ENCODE measurements at places on chromosomes 4 and X.
A peak's percentile ranks its signal among the peaks of the same experiment; 100 is the strongest.

- no peak for DNase-seq
Measured at GRCh38 chr4:121938282-121939092, 13.4 kb downstream of the TRPC3 start.

DNA sequence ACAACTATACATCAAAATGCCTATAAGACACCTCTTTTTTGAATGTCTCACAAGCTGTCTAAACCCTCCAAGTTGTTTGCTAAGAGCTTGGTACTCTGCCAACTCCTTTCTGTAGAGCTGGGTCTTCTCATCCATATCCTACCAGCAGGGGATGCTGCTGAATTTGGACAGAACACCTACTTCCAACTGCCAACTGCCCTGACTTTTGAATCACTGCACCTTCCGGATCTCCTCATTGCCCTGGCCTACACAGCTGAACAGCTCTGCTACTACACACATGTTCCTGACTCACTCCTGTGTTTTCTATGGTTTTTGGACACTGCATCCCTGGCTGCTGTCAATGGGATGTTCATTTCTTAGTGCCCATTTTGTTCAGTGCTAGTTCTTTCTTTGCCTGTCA lies 18.7 kb downstream of the FAM184B start:
- no peak for DNase-seq

DNA sequence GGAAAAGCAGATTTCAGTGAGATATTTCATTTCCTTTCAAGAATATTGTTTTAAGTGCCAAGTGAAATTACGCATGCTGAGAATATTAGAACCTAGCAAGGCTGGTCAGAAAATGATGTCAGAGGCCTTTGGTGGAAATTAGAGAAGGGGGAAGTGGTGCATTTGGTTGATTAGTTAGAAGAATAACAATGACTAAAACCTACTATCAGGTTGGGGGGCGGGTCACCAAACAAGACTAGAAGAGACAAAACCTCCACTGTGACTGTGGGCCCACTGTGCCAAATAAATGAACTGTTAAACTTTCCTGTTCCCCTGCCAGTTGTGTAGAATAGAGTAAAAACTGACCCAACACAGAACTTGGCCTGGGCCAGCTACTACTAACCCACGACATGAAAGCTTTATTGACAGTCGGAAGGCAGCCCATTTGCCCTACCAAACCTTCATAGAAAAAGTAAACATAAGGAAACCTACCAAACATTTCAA lies 2.9 kb downstream of the RAPGEF2 start:
- DNase-seq, result peak; percentile 12

DNA sequence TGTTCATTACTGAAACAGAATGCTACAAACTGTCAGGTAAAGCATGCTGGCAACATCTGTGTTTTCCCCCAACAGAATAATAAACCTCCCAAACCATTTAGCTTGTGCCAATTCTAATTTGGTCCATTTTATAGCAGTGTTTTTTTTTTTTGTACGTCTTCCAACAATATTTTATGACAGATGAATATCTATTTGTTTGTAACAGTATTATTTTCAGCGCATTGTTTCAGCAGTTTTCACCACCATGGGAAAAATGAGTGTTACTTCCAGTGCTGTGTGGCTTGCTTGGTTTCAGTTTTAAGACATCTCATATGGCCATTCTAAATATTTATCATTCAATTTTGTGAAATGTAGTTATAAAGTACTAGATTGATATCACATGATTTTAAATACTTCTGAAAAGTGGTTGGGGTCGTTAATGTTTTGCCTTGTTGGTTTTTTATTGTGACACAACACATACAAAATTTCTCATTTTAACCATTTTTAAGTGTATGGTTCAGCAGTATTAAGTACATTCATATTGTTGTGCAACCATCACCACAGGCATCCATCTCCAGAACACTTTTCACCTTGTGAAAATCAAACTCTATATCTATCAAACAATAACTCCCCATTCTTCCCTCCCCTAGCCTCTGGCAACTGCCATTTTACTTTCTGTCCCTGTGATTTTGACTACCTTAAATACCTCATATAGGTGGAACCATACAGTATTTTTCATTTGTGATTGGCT lies 25.6 kb upstream of the TBC1D19 start:
- no peak for DNase-seq

- DNase-seq, result no peak
Measured at GRCh38 chr4:165512424-165512823, 133.6 kb downstream of the CPE start.

DNA sequence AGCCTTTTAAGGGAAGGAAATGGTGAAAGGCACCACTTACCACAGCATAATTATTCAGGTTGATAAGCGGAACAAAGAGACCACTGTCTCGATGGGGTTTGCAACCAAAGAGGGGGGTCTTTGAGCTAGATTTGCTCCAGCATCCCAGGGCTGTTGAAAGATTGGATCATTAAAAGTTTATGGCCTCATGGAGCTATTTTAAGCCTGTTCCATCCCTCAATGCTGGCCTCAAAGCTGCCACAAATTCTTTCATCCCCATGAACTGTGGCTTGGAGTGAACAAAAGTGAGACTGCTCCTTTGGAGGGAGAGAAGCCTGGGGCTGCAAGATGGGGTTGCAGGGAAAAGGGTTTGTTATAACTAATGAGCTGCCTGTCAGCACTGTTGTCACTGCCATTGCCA lies 209.8 kb downstream of the RTL9 start:
- no peak for DNase-seq

- no peak for DNase-seq
Measured at GRCh38 chr4:16450031-16450430, 223.8 kb upstream of the TAPT1 start.

DNA sequence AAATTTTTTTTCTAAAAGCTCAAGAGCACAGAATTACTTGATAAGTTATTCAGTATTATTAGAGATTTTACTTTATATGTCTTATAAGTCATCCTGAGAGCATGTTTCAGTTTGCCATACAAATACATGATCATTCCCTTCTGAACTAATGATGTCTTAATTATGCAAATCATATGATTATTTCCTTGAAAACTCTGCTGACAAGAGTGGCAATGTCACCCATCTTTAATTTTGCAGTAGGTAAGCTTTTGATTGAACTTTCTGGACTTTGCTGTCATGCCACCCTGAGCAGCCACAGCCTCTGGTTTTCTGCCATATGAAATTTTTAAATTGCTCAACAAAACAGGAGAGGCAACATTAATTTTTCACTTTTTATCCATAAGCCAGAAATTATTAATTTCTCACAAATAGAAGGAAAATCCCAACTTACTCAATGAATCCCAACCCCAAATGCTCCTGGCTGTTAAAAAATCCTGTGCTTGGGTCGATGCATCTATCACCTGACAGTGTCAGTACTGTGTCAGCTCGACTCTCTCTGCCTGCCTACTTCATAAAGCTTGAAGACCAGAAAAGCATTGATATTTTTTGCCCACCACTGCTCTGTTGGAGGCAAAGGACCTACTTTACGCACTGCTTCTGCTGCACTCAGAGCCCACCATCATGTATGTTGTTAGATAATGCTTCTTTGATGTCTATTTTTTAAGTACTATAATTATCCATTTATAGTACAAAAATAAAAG lies 11.6 kb upstream of the HADH start:
- DNase-seq, result no peak

GRCh38 chr4:141548791-141549190 lies 87.6 kb upstream of the IL15 start:
- no peak for DNase-seq

DNA sequence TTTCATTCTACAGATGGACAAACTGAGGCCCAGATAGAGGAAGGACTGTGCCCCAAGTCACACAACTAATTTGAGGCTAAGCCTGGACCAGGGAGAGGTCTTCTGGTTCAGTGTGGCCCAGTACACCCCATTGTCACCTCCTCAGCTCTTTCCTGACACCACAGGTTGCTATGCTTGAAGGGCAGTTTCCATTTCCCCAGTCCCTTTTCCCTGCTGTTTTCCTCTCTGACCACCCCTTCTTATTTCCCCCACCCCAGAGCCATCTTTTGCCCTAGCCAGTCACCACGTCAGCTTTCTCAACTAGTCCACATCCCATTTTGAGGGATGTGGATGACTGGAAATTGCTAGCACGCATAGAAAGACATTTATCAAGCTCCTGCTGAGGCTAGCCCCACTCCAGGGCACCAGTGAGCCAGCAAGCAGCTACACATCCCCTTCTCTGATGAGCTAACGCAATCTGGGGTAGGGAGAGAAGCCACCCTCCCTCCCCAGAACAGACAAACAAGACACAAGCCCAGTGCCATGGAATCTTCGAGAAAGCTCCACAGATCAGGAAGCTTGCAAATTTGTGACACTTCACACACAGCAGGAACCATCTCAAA lies 1.3 kb downstream of the GABRE start:
- no peak for DNase-seq

GRCh38 chrX:28329156-28329555 lies 258.1 kb upstream of the IL1RAPL1 start:
- no peak for DNase-seq

- no peak for DNase-seq
Measured at GRCh38 chr4:108794136-108794535, 31.3 kb upstream of the ETNPPL start.

DNA sequence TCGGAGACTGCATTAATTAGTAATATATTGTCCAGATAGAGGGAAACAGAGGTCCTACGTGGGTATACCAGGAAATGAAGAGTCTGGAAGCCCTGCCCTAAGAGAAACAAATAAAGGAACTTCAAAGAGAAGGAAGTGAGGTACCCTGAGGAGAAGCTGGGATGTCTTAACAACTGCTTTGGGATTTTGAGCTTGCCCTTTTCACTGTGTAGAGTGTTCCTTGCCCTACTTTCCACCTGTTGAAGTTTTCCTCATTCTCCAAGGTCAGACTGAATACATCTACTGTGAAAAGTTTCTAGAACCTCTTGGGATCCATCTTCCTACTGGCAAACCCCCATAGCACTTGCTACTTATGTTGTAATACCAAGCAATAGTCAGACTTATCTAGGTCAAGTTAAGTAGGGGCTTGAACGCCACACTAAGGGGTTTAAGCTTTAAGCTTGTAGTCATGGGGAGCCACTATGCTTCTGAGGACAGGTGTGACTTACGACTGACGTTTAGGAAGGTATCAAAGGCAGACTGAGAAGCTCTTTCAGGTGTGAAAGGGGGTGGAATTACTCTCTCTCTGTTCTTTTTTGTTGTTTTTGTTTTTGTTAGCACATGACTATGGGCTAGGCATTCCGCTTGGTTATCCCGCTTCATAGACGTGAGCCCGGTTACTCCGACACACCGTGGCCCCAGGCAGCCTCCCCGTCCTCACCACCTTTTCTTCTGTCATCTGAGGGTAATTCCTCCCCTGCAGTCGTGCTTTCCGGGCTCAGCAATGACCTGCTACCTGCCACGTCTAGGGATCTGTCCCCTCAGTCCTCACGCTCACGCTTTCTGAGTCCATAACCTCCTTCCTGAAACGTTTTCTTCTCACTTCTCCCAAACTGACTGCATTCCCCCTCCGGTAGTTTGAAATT lies 959 bp upstream of the REST start:
- DNase-seq, result peak; percentile 24

DNA sequence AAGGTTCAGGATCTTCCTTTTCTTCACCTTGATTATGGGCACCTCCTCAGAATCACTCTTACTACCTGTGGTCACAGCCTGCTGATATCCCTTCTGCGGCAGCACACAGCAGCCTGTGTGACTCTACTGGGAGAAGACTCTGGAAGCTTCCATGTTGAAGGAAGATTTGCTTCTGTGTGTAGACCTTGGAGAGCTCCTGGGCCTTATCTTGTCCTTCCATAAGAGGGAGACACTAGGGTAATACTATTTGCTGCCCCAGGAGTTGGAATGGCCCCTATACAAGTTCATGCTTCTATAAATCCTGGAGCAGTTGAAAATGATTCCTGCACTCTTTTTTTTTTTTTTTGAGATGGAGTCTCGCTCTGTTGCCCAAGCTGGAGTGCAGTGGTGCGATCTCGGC lies 10.2 kb upstream of the SUPT20HL1 start:
- no peak for DNase-seq

DNA sequence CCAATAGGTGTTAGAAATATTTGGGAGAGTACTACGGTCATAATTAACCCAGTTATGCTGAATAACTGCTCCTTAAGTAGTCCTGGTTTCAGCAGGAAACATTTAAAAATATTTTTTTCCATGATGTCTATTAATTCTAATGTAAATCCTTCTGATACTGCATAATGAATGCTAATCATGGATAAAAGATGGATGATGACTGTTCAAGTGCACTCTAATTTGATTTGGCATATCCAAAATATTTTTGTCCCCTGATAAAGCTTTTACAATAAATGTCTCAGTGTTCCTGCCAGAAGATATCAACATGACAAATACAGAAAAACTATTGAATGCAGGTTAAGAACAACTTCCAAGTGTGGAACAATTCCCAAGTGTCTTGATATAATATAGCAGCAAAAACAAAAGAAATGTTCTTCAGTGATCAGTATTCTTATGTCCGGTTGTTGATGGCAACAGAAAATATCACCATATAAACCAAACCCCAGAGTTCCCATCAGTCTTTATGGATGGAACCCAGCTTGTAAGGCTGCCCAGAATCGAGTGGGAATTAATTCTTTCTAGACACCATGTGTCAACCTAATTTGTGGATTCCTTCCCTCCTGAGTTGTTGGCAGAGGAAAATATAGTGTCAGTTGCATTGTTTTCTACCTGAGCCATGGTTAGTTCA lies 205.4 kb upstream of the GK2 start:
- no peak for DNase-seq

- DNase-seq, result no peak
Measured at GRCh38 chr4:7007142-7007907, 35.8 kb upstream of the TADA2B start.

- DNase-seq, result no peak
Measured at GRCh38 chrX:115639334-115639880, 78.4 kb downstream of the PLS3 start.

DNA sequence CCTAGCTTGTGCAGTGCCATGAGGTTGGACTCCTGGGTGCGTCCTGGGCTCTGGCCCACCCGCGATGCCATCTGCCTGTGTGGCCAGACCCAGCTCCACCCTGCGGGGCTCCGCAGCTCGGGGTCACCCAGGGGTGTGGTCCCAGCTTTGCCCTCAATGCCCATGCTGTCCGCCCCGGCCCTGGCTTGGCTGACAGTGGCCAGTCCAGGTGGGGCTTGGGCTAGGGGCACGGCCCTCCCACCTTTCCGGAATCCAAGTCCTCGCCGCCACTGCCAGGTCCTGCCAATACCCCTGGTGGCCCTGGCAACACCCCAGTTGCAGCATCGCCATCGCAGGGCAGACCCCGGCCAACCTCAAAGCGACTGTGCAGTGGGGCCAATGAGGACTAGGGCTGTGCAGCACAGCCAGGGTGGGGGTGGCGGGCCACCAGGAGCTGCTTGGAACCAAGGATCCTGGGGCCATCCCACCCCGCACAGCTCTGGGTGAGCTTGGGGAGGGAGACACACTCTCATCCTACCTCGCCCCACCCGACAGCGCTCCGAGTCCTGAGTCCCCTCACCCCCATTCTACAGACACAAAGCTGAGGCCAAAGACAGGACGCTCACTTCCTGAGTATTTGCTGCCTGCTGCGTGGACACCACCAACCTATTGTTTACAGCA lies 80.9 kb downstream of the ZNF718 start:
- no peak for DNase-seq

DNA sequence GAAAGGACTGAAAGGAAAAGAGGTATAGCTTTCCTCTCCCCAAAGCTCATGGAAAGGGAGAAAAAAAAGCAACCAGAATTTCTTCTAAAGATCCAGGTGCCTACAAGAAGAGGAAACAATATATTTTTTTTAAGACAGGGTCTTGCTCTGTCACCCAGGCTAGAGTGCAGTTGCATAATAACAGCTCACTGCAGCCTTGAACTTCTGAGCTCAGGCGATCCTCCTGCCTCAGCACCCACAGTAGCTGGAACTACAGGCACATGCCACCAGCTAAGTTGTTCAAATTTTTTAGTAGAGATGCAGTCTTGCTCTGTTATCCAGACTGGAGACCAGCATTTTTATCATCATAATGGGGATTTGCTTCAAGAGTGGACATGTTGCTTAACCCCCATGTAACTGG lies 30.5 kb upstream of the BBS12 start:
- no peak for DNase-seq
